ENCODE measurements at places on chromosomes 1 and 21.

GRCh38 chr1:239997515-239998311 lies 94.0 kb upstream of the FMN2 start:
- DNase-seq, result no peak

DNA sequence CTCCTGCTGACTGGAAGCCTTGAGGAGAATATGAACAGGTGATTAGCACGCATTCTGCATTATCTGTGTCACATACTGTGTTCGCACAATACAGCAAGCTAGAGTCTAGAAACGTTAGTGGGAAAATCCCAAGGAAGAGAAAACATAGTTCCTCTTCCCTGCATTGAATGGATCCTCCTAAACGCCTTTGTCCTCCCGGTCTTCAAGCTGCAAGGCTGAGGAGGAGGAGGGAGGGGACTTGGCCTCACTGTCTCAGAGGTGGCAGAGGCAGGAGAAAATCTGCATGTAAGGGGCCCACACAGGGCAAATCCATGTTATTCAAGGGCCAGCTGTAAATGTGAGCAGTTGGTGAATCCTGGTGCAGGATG lies 34.4 kb downstream of the WNT9A start:
- no peak for DNase-seq

DNA sequence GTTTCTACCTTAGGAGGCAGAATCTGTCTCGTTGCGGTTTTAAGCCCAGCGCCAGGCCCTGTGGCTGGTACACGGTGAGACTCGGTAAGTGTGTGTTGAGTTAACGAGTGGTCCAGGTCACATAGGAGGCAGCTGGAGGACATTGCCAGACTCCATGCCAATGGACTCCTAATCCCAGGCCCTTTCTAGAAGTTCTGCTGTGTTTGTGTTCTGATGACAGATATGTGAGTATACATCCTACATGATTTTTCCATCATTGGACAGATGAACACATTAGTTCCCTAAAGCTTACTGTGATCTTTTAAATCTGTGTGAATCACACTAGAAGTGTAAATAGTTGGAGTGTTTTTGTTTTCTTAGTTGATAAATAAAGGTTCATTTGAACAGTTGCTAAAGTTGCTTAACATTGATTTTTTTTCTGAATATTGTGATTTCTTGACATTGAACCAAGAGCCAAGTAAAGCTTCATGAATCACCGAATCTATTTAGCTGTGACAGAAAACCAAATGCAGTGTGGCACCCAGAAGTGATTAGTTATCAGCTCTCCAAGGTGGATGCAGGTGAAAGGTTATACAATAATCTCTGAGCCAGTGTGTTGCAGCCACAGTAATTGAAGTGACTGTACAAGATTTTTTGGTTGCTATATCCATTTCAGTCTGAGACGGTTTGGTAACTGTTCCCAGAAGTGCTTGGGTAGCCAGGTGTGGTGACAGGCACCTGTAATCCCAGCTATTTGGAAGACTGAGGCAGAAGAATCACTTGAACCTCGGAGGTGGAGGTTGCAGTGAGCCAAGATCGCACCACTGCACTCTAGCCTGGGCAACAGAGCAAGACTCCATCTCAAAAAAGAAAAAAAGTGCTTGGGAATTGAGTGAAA lies 46.3 kb downstream of the DOP1B start:
- no peak for DNase-seq

DNA sequence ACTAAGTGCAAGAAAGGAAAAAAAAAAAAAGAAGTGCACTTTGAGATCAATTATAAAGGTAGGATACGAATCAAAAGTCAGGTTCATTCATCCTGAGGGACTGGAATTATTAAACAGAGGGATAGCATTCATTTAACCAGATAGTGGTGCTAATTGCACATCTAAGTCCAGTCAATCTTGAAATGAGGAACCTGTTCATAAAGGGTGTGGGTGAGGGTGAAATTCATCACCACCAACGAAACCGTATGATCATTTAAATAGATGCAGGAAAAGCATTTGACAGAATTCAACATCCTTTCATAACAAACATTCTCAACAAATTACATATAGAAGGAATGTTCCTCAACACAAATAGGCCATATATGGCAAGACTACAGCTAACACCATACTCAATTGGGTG lies 5.6 kb downstream of the CTSS start:
- DNase-seq, result no peak

DNA sequence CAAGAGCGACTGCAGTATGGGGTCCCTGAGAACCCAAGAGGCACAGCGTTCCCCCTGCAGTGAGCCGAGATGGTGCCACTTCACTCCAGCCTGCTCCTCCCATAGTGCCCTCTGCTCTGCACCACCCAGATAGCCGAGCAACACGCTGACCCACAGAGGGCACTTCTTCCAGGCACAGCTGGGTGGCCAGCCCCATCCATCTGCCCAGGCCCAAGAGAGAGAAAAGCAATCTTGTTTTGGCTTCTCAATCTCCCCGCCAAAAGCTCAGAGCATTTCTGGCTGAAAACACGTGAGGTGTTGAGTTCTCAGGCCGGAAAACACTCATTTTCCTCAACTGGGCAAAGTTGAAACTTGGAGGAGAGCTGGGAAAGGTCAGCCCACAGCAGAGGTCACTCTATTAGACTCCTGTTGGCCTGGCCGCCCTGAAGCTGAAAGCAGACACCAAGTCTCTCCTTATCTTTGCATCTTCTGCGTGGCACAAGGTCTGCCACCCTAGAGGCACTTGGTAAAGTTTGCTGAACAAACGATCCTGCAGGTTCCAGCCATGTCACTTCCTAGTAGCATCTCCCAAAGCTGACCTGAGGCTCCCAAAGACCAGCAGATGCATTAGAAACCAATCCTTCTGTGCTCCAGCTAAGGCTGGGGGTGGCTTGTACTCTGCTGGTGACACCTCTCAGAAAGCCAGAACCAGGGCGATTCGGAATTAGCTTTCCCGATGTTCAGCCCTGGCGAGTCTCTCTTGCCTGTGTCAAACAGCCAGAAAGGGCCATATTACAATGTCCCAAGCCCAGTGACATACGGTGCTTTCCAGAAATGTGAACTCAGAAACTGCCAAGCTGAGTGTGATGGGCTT lies 10.9 kb downstream of the CAPN9 start:
- DNase-seq, result no peak

DNA sequence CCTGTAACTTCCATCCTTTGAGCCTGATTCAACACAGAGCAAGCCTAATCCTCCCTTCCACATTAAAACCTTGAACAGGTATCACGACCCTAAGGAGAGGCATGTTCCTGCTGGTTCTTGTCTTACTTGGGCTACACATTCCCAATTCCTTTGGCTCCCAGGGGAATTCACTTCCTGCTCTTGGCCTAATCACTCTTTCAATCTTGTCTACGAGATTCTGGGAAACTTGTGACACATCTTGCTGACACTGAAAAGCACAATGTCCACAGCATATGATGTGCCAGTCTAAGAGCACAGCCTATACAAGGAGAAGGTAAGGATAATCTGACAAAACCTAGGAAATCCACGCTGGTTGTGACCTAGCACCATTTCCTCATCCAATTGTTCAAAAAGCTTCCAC lies 163.9 kb downstream of the GABPA start:
- DNase-seq, result no peak

DNA sequence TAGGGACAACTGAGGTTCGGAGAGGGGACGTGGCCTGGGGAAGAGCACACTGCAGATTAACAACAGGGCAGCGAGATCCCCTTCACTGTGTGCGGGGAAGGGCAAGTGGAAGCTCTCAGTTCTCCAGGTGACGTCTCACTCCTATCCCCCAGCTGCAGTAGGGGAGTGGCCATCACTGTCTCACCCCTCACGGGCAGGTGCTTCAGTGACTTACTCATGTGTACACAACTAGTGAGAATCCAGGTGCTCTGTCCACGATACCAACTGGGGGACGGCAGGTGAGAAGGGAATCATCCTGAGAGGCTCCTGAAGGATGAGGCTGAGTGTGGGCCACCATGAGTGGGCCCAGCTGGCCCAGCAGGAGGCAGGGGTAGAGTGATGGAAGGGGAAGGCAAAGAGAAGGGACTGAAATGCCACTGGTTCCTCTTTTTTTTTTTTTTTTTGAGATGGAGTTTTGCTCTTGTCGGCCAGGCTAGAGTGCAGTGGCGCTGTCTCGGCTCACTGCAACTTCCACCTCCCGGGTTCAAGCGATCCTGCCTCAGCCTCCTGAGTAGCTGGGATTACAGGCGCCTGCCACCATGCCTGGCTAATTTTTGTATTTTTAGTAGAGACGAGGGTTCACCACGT lies 25.9 kb downstream of the RHBG start:
- no peak for DNase-seq

GRCh38 chr1:29772584-29773100 lies 536.3 kb downstream of the PTPRU start:
- no peak for DNase-seq

DNA sequence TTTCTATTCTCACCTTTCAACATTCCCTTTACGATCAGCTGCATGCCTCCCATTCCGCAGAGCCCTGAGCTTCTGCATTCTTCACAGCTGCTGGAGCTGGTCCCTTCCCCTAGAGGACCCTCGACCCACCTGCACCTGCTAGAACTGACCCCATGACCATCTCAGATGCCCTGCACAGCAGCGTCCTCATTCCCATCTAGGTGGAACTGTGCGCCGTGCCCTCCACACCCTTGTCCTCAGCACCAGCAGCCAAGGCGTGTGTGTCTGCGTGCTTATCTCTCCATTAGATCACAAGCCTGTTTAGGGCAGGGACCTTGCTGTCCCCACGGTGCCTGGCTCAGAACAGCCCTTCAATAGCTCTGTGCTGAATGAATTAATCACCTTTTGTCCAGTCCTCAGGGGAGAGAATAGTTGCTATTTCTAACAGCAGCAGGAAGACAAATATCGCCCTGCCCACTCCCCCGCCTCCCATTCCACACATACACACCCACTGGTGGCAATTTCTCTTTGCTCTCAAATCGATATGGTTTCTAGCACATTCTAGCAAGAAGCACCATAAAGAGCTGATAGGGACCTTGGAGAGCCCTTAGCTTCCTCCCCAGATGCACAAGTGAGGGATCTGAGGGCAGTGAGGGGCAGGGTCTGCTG lies 61.7 kb downstream of the KCNN3 start:
- no peak for DNase-seq

DNA sequence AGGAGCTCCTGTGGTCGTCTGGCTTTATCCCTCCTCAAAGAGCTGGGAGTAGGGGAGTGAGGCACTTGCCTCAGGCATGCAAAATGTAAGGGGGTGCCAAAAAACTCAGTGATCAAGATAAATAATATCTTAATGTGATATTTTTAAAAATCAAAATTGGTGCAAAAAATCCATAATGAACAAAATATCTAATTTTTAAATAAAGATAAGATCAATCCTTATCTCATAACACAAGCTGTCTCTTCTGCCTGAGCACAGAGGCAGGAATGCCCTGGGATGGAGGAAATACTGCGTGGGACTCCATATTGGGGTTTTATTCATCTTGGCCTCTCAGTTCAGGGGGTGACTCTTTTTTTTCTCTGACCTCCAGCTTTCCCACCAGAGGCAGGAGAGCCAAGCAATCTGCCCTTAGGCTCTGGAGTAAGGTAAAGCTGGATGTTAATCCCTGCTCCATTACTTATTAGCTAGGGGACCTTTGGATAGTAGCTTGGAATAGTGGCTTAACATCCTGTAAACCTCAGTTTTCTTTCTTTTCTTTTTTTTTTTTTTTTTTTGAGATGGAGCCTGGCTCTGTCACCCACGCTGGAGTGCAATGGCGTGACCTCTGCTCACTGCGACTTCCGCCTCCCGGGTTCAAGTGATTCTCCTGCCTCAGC lies 77.3 kb upstream of the NFASC start:
- no peak for DNase-seq

GRCh38 chr1:244205171-244205570 lies 154.1 kb downstream of the ZBTB18 start:
- DNase-seq, result no peak

GRCh38 chr1:65844821-65845534 lies 52.3 kb downstream of the PDE4B start:
- no peak for DNase-seq

GRCh38 chr1:209527993-209528717 lies 55.4 kb upstream of the CAMK1G start:
- DNase-seq, result peak; percentile 16

DNA sequence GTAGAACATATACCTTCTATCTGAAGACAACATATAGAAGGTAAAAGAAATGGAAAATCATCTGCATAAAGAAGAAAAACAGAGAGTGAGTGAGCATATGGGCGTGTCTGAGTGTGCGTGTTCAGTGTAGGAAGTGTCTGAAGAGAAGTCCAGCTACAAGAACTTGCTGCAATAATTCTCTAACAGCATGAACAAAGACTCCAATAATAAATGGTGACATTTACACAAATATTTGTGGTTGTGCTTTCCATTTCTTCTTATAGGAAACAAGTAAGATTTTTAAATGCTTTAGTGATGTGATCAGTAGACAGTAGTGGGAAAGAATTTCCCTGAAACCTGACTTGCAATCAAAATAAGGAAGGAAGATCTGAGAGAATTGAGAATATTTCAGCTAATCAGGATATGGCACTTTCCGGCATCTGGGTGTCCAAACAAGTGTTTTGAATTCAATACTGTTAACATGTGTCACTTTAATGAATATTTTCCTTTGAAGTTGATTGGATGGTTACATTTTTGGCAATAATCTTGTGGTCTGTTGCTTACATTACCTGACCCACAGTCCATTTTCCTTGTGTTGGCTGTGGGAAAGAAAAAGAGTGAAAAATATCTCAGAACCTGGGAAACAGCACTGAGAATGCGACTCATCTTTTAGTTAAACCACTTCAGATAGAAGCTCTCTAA lies 154.0 kb downstream of the TGFB2 start:
- DNase-seq, result no peak

- DNase-seq, result no peak
Observed at GRCh38 chr21:43933199-43933598, 68.2 kb downstream of the AGPAT3 start.

GRCh38 chr1:21651214-21652042 lies 17.7 kb downstream of the RAP1GAP start:
- DNase-seq, result no peak

GRCh38 chr1:3004285-3005205 lies 16.7 kb upstream of the ACTRT2 start:
- DNase-seq, result no peak

- peak; percentile 91 for DNase-seq
Observed at GRCh38 chr1:153533689-153534201, 2.0 kb downstream of the S100A6 start.

- no peak for DNase-seq
Observed at GRCh38 chr1:230510496-230510895, 84.4 kb upstream of the PGBD5 start.

DNA sequence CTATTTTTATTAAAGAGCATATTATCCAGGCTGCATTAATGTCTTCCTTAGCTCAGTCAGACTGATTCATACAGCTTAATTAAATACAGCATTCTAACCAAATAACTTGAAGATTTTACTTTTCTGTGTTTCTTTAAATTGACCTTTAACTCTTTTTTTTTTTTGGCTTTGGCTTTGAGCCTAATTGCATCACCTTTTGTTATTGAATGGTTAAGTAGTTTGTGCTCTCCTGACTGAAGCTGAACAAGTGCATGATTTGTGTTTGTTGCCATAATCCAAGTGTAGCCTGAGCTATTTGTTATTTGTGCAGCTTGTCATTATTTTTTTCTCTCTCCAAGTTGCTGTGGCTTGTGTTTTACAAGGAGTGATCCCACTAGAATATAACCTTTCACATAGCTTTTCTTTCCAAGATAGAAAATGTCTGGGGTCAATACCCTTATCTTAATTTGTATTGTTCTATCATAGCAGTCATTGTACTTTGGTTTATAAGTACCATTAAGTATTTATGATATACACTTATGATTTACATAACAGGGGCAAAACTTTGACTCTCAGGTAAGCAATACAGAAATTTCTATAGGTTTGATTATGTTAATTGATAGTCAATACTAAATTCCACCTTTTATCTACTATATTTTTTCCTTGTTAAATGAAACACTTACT lies 31.6 kb downstream of the CDC14A start:
- DNase-seq, result no peak

GRCh38 chr1:78359666-78360065 lies 131.1 kb upstream of the PTGFR start:
- DNase-seq, result no peak
